ENCODE measurements at places on chromosomes 11 and 22.

DNA sequence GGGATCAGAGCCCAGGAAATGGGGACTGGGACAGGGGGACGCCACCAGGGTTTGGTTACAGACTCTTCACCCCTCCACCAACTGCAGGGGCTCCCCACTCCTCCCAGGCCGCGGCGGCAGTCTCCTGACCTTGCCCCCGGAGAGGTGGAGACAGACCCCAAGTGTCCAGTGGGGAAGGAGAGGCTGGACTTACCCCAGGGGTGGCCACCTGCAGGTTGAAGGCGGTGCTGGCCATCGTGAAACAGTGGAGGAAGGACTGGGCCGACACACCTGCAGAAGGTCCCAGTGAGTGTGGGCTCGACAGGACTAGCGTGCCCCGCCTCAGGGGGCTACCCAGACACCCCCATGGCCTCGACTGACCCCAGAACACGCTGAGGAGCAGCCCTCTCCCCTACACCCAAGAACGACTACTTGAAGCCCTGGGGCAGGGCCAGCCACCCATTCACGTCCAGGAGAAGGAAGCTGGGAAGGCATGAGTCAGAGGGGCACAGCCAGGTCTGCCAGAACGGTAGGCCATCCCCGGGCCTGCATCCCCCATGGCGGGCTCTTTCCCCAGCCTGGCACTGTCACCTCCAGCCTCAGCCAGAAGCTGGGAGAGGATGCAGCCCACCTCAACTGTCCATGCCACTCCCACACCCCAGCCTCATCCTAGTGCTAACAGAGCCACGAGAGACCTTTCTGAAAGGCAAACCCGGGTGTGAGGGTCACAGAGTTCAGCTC, 2.3 kb downstream of the GATD1 start:
- no peak for DNase-seq

GRCh38 chr22:39635719-39636118, 65.2 kb downstream of the CACNA1I start:
- no peak for DNase-seq

GRCh38 chr11:88363648-88364065, 26.1 kb upstream of the CTSC start:
- DNase-seq: no peak

GRCh38 chr11:91857179-91857578, 367.4 kb upstream of the FAT3 start:
- DNase-seq: no peak

DNA sequence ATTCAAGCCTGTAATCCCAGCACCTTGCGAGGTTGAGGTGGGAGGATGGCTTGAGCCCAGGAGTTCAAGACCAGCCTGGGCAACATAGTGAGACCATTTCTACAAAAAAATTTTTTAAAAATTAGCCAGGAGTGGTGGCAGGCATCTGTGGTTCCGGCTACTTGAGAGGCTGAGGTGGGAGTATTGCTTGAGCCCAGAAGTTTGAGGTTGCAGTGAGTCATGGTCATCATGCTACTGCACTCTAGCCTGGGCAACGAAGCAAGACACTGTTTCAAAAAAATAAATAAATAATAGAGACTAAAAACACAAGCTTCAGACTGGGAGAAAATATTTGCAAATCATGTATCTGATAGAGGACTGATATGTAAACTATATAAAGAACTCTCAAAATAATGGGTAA, 33.2 kb downstream of the BTBD10 start:
- no peak for DNase-seq

DNA sequence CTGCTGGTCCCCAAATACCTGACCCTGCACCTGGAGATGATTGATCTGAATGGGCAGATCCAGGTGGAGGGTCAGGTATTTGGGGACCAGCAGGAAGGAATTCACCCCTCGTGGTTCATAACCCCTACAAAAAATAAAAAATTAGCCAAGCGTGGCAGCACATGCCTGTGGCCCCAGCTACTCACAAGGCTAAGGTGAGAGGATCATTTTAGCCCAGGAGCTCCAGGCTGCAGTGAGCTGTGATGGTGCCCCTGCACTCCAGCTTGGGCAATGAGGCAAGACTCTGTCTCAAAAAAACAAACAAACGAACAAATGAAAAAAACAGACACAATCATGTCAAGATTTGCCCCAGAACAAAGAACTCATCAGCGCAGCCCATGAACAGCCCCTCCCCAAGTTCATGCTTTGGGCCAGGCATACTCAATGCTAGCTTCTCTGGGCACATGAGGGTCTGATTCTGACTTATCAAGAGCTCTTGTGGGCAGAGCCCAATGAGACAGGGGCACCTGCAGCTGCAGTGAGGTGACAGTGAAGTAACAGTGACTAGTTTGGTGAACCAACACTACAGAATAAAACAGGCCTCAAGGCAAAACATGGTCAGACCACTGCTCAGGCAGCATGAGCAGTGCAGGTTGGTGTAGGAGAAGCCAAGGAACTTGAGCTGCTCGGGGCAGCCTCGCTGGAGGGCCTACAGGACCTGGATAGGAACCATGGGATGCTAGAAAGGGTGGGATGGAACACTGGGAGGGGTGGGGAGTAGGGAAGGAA, 10.2 kb upstream of the FCHSD2 start:
- DNase-seq: no peak

GRCh38 chr11:34065505-34066203, 14.1 kb downstream of the CAPRIN1 start:
- no peak for DNase-seq

DNA sequence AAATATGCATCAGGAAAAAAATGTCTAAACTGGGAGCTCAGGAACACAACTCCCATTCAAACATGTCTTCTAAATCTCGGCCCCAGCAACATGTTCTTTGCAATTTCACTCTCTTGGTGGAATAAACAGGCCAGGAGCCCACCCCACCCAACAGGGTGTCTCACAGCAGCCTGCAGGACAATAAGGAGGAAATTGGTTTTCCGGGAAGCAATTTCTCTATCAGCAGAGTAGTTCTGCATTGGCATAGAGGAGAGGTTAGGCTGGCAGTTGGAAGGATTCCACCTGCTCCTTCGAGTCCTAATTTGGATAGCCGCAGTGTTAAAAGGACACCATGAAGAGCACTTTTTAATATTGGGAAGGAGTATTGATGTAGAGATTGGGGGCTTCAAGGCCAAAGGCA, 55.9 kb upstream of the BARX2 start:
- DNase-seq: no peak

- DNase-seq: no peak
Observed at GRCh38 chr11:23590596-23591308, 730.5 kb upstream of the CCDC179 start.

- DNase-seq: no peak
Observed at GRCh38 chr22:23523713-23524112, 56.4 kb downstream of the IGLL1 start.

- DNase-seq: no peak
Observed at GRCh38 chr11:40140560-40140959, 1318.9 kb downstream of the LRRC4C start.

GRCh38 chr11:19589567-19590260, 122.9 kb upstream of the NAV2 start:
- no peak for DNase-seq

DNA sequence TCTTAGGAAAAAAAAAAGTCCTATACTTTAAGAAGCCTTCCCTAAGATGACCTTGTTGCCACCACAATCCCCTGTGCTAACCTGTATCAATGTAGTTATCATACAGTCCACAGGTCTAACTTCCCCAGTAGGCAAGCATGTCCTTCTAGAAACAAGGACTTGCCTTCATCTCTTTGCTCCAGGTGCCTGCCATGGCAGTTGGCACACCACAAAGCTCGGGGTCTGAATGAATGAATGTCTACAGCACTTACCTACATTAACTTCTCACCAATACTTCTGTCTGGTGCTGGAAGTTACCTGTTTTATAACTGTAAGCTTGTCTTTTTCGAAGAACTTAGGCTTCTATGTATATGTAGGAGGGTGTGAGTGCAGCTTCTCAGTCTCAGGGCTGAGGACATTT, 23.4 kb downstream of the CLPB start:
- DNase-seq: no peak

DNA sequence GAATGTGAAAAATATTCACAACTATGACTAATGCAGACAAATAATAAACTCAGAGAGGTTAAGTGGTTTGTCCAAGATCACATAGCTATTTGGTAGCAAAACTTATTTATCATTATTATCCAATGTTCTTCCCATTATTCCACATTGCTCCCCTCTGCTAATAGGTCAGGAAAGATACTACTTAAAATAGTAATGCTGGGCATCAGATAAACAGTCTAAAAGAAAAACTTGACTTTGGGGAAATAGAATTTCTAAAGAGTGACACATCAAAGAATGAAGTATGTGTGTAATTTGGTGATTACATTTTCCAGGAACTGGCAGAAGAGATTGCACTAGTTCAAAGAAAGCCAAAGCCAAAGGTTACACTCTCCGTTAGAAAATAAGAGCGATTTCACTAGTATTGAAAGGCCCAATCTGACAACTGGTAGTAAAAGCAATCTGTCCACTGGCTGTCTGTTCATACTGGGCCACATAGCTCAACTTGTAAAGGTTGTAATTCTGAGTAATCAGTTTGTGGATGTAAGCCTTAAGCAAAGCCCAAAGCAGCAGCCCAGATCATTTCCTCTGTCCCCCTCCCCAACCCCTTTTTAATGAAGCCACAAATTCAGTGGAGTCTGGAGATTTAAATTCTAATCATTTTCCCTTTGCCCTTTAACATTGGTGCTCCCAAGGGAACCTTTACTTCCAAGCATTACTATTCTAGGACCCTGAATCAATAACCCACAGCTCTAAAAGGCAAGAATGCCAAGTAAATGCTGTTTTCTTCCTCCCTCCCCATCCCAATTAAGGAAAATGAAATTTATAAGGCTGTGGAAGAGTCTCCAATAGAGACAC, 283.5 kb downstream of the TTC28 start:
- no peak for DNase-seq

DNA sequence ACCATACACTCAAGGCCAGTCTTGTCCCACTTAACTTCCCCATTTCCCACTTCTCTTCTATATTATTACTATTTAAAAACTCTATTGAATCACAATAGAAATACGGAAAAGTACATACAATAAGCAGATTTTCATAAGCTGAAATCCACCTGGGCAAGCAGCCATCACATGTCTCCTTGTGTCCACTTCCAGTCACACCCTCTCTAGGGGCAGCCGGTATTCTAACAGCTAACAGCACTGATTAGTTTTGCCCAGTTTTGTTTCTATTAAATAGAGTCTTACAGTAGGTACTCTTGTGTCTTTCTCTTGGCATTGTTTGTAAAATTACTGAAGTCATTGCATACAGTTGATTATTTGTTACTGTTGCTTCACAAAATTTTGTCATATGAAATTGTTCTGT, 37.8 kb downstream of the PPP6R3 start:
- DNase-seq: no peak

- no peak for DNase-seq
Observed at GRCh38 chr11:83826078-83826477, 539.9 kb upstream of the CCDC90B start.

DNA sequence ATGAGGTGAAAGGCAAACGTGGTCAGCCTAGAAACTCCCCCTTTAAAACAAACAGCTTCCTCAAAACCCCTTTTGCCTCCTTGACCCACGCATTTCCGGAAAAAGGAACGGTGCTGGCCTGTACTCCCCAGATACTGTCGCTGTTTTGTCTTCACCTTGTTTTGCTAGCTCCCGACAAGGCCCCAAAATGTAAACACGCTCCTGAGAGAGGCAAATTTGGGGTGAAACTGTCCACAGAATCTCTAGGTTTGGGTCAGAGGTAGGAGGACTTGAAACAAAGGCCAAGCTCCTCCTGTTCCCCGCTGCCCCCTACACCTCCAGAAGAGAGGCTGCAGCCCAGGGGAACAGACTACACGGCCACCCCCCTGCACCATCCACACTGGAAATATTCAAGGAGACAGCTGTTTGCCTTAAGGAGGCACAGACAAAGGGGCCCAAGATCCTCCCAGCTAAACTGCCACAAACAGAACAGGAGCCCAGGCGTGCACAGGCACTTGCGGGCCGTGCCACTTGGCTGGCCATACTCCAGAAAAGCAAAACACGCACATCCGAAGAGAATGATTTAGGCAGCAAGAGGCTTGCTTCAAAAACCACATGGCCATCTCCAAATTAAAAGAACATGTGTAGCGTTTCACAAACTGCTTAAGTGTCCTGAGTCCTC, 160.5 kb upstream of the GRK3 start:
- no peak for DNase-seq

- DNase-seq: no peak
Observed at GRCh38 chr11:63686926-63687325, 5.6 kb downstream of the RTN3 start.

DNA sequence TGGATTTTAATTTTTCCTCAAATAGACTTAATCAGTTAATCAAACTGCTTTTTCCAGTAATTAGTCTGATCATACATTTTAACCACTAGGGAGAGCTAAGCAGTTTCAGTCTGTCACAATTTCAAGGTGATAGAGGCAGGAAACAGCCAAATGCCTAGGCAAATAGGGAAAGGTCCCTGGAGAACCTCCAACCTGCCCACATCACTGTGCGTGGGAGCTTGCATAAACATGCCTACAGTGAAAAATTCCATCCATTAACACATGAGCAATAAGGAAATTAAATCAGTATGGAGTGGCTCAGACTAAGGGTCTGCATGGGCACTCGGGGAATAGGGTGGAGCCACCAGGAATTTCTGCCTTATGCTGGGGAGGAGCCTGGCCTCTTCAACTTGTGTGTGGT, 74.6 kb downstream of the AASDHPPT start:
- no peak for DNase-seq

- DNase-seq: no peak
Observed at GRCh38 chr22:21660904-21661303, 4.9 kb upstream of the PPIL2 start.

- DNase-seq: no peak
Observed at GRCh38 chr11:122279194-122279593, 163.2 kb upstream of the BLID start.

DNA sequence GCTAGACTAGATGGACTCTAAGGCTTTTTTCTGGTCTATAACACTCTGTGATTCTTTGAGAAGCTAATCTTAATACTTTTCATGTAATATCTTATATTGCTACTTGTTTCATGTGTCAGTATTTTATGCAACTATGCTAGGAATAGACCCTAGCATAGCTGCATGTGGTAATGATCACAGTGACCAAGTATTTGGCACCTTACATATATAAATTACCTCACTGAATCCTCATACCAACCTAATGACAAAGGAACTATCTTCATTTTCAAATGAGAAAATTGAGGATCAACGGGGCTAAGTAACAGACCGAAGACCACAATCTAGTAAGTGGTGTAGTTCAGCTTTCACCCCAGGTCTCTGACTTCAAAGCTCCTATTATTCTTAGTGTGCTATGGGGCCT, 327.3 kb upstream of the PITPNB start:
- no peak for DNase-seq

GRCh38 chr22:19478045-19478900, 720 bp downstream of the UFD1 start:
- no peak for DNase-seq

GRCh38 chr22:29194184-29194583, 11.5 kb upstream of the EMID1 start:
- DNase-seq: no peak

- DNase-seq: no peak
Observed at GRCh38 chr11:102120437-102120973, 10.3 kb downstream of the YAP1 start.

DNA sequence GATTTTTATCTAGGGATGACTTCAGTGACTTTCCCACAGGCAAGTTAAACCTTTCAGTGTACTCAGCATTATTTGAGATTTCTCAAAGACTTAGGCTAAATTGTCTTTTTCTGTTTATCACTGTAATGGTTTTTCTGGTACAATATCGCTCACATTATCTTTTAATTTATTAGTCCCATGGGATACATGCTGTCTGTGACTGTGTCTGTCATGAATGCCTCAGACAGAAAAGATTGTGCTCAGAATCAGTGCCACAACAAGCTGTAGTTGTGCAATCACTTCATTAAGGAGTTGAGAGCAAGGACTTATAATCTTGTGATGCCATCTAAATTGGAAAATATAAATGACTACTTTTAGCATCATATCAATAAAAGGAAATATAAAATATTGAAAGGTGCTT, 2374.2 kb upstream of the RAG2 start:
- DNase-seq: no peak
